ENCODE measurements at places on chromosomes 16 and 17.

DNA sequence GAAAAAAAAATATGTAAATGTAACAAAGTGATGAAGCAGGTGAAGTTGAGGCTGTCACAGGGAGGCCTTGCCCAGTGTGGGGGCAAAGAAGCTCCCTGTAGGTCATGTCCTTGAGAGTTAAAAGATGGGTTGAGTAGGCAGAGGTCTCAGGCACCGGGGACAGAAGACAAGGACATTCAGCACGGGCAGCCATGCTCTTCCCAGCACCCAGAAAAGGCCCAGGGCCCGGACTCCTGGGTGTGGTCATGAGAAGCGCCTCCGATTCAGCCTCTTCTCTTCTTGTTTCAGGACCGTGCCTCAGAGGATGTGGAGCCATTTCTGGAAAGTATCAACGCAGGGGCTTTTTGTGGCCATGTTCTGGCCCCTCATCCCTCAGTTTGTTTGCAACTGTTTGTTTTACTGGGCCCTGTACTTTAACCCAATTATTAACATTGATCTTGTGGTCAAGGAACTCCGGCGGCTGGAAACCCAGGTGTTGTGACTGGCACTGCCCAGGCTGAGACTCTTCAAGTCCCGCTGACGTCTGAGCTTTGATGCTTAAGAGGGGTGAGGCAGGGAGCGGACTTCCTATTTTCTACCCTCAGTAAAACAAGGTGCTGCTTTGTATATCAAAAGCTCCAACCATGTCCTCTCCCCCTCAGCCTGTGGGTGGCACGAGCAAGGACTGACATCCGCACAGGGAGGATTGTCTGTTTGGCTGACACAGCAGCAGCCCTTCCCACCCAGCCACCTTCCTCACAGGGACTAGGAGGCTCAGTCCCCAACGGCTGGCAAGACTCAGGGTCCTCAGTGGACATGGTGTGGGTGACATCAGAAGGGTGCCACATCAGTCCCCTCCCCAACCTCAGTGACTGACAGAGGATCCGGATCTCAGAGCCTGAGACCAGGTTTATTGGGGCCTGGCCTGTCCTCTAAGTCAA is 26.5 kb downstream of the PLA2G10 start:
- no peak for DNase-seq

DNA sequence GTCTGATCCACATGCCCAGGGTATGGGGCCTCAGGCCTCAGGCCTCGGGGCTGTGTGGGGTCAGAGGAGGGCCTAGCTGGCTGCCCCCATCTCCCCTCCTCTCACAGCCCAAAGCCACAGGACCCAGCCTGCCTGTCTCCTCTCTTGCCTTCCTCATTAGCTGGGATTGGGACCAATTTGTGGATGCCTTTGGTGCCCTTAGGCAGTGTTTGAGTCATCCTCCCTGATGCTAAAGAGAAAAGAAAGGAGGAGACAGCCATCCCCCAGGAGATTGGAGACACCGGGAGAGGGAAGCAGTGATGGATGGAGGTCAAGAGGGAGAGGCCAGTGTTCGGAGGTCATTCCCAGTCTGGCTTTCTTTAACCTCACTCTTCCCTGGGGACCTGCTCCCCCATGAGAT is 23.3 kb upstream of the NOG start:
- no peak for DNase-seq

GRCh38 chr17:50668025-50668837 is 33.5 kb downstream of the ABCC3 start:
- no peak for DNase-seq

DNA sequence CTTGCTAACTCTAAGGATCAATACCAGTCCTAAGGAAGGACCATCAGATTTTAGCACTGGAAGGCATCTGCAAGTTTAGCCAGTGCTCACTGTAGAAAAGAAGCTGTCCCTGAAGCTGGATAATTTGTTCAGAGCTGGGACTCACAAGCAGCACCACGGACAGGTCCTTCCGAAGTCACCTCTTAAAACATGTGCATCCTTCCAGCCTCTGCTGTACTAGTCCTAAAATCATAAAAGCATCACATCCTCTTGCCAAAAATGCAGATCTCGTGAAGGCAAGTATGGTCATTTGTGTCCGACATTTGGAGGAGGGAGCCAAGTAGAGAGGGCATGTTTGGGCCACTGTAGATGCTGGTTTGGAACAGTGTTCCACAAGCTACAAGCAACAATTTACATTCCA is 506.9 kb downstream of the RBFOX1 start:
- no peak for DNase-seq

- no peak for DNase-seq
Measured at GRCh38 chr17:50521514-50521913, 11.0 kb upstream of the EPN3 start.

DNA sequence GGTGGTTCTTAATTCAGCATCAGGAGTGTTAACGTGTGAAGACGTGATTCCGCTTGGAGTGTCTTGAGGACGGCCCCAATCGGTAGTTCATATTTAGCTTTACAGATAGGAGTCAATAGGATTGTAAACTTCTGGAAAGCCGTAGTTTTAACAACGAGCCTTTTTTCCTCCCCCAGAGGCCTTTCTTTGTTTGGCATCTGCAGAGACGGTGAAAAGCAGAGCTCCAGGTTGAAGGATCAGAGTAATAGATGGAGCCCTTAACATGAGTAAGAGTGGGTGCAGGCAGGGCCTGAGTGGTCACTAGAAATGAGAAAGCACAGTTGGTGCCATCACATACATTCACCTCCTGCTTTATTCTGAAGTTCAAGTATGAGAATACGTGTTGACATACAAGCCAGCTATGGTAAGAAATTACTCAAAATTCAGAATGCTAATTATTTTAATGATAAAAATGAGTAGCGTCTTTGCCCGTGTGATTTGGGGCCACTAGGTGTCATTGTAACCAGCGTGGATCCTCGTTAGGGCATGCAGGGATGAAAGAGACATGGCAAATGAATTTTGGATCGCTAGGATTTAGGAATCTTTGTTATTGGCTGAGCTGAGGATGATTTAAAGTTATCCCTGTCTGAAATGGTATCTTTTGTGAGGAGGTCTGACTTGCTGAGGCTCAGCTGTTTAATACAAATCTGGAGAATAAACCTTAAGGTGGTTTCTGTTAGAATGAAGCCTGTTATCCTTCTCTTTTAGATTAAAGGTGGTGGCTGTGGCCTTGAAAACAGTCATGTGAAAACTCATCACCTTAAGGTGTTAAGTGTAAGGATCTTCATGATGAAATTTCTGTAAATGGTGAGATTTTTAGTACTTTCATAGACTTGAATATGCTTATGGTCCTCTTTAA is 18.6 kb downstream of the PRCD start:
- DNase-seq, result no peak

DNA sequence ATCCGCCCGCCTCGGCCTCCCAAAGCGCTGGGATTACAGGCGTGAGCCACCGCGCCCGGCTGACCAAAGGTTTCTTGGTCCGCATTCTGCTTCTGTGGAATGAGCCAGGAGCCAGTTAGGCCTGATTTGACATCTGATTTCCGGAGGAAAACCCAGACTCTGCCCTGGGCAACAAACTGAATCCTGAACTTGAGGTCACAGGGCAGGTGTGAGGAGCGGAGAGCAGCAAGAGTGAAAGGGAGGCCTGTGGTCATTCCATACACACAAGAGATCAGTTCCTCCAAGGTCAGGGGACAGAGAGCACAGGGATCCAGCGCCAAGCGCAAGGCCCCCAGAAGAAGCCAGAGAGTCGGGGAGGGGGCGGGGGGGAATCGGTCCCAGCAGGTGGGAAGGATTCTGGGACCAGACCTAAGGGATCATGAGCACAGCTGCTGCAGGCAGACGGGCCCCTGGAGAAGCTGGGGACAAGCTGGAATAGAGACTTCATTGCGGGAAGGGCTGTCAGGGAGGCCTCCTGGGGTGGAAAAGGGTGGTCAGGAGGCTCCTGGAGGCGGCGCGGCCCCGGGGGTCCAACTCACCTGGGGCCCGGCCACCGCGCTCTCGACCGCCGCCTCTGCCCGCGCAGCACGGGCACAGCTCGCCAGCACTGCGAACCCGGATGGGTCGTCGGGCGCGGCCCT is 436 bp downstream of the SHPK start:
- peak; percentile 26 for DNase-seq

DNA sequence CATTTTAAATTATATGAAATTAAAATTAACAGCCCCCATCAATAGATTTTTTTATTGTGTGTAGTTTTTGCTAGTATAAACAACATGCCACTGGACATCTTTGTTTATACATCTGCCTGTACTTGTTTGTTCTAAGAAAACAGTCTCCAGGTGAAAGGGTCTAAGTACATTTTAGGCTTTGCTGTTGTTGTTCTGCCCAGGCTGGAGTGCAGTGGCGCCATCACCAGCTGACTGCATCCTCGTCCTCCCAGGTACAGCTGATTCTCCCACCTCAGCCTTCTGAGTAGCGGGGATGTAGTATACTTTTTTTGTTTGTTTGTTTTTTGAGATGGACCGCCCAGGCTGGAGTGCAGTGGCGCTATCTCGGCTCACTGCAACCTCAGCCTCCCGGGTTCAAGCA is 25.5 kb downstream of the C17orf58 start:
- no peak for DNase-seq

DNA sequence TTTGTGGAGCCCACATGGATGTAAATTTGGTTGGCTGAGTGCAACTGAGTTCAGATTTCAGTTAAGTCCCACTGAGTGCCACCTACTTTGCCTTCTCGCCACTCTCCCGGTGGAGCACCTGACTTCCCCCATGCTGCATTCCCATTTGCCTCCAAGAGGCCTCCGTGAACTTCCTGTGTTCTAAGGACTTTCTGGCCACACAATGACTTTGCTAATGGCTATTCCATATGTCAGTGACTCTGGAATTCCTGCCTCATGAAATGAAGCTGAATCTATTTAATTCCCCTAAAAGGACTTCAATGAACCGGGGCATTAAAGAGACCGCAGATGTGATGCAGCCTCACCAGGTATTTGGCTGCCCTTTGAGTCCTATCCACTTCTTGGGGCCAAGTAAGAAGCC is 29.9 kb downstream of the ABCC12 start:
- DNase-seq, result no peak

DNA sequence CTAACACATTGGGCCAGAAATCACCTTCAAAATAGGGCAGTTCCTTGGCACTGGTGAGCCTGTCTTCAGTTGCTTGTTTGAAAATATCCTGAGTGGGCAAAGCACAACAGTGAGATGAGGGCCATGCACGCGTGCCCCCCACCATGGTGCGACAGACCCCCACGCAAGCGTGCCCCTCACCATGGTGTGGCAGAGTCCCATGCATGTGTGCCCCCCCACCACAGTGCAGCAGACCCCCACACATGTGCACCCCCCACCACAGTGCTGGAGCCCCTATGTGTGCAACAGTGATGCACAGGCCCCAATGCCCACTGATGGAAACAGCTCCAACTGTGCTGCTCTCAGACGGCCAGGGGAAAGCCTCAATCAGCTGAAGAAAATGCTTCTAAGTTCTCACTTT is 18.8 kb upstream of the TRAP1 start:
- no peak for DNase-seq

DNA sequence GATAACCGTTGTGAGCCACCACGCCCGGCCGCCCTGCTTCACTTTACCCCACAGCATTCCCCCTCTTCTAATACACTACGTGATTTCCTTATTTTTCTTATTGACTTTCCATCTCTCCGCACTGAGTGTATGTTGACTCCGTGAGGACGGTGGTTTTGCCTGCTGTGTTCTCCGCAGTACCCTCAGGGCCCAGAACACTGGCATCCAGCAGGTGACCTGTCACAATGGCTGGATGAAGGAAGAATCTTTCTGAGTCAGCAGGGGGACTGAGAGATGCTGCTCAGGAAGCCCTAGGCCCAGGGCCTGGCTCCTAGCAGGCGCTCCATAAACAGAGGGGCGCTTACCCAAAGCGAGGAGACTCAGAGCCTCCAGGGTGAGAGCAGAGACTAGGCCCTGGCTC is 79.5 kb downstream of the RTN4RL1 start:
- no peak for DNase-seq

DNA sequence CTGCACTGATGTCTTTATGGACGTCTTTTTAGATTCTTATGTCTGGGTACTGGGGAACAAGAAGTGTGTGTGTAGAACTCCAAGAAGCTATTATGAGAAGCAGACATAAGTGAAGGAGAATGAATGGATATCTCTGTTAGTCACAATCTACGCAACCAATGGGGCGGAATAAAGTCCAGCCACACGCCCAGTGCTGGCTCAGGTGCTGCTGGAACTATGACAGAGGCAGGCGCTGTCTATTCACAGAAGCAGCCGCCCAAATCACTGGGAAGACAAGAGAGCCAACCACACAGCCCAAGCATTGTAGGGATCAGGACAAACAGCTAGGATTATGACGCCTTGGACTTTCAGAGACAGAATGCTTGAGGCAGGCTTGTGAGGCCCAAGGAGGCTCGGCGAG is 43.9 kb upstream of the ICAM2 start:
- no peak for DNase-seq

GRCh38 chr17:78368854-78369495 is 9.1 kb upstream of the SOCS3 start:
- no peak for DNase-seq

- DNase-seq, result no peak
Measured at GRCh38 chr17:47862621-47863440, 11.9 kb upstream of the SP6 start.

DNA sequence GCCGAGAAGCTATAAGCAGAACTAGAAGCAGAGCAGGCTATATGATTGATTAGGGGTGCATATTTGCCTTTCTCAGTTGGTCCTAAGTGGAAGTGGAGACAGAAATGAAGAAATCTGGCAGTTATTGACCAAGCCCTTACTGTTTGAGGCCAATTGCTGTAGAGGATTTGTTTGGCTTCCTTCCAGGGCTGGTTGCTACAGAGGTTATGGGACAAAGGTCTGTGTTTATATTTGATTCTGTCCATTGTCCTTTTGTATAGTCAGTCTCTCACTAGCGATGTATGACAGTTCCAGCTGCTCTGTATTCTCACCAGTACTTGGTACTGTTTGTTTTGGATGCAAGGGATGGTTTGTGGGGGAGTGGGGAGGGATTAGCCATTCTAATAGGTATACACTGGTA is 7.3 kb upstream of the ALOX15 start:
- DNase-seq, result no peak

DNA sequence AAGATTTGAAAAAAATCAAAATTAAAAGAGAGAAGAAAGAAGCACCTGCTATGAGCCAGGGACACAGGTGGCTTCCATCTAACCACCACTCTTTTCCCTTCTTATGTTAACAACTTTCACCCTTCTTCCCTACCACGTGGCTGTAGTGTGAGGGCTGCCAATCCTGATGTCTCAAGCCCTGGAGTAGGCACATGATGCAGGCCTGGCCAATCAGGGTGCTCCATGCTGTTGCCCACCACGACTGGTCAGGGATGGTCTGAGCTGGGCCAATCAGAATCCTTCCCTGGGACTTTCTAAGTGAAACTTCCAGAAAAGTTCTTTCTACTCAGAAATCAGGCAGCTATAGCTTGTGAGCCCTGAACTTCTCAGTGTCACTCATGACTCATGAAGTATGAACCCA is 140.7 kb downstream of the SDK2 start:
- DNase-seq, result no peak

All from WERI-Rb-1 (cell line).